ENCODE measurements at places on chromosomes 2 and 18. TPM values are rescaled to one million over a fixed set of nuclear protein-coding genes. Genes with fewer than 3 reads are reported as not detected.

MAP3K19 gene
- total RNA-seq = not detected

IL1RL1 gene
- total RNA-seq = not detected

HOXD9 gene
- not detected for total RNA-seq

EFR3B gene
- 8.8 TPM for total RNA-seq

DOK6 gene
- total RNA-seq = 0.50 TPM

GCG gene
- not detected for total RNA-seq

FBXO11 gene
- total RNA-seq = 54.6 TPM

GAL3ST2 gene
- not detected for total RNA-seq

CD207 gene
- total RNA-seq = not detected

RNF152 gene
- 2.2 TPM for total RNA-seq

HMSD gene
- total RNA-seq = 4.8 TPM

DNA sequence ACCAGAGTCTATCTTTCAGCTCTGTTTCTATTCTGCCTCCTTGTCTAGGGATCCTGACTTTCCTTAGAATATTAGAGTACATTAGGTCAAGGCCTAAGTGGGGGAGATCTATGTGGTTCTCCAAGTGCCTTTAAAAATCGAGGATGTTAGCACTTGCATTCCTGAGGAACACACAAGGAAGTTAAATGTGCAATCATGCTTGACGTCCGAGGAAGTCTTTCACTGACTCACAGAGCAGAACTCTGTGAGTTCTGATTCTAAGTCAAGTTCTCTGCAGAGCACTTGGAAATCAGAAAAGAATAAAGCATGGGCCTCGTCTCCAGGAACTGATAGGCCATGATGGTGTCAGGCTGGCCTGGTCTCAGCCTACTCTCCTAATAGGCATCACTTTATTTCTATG lies 17.2 kb downstream of the FHOD3 start:
- no peaks in the 10 kb centered on the region for H3K36me3 ChIP-seq
- no peak overlapping the region for H3K4me3 ChIP-seq
- DNase-seq = peak; percentile 22
- H3K4me1 ChIP-seq = 0 out of 2 replicates have a peak, but pooled peaks cover under 1% of the 10 kb centered on the region
- H3K27me3 ChIP-seq = no peaks in the 10 kb centered on the region

DNA sequence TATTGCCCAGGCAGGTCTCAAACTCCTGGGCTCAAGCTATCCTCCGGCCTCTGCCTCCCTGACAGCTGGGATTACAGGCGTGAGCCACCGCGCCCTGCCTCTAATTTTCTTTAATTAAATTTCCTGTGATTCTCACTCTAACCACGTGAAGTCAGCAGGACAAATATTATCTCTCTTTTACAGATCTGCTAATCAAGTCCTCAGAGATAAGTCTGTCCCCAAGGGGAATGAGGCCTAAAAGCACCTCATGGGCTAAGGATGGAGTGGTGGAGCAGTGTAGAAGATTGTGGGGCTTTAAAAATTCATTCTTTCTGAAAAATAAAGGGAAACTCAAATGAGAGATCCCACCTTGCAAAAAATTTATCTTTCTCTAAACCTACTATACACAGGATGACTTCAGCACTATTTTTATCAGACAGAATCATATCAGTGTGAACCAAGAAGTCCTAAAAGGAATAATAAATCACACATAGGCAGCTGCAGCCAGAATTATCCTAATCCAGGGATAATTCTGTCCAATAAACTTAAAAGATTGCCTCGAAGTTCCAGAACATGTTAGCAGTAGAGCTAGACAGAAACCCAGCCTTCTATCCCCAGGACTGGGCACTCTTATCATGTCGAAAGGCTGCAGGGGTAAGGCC lies 38.3 kb upstream of the BMPR2 start:
- H3K27ac ChIP-seq = no peak overlapping the region
- H3K4me3 ChIP-seq = no peak overlapping the region
- no peaks in the 10 kb centered on the region for H3K36me3 ChIP-seq

DNA sequence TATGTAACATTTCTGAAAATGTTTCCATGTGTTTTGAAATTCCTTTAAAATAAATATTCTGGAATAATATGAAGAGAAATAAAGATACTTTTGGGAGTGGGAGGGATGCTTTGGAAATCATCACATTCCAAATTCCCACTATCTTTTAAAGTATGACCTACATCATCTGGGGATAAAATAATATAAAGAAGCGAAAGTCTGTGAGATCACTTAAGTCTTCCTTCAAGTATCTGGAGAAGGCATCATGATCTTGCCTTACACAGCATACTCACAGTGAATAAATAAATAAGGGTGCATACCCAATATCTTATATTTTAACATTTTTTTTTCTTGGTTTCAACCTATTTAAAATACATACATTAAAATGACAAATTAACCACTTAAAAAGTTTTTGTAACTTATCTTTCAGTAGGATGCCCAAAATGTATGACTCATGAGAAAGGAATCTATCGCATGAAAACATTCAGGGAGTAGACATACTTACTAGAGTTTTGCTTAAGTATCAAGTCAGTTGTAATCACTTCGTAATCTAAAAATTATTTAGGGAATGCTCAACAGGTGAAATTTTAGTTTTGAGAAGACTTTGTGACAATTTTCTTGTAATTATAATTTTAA lies 248.3 kb upstream of the COL3A1 start:
- H3K27ac ChIP-seq = no peak overlapping the region
- DNase-seq = no peak
- H3K4me1 ChIP-seq = no peaks in the 10 kb centered on the region
- H3K36me3 ChIP-seq = no peaks in the 10 kb centered on the region

GRCh38 chr2:32969444-32970162 lies 22.9 kb downstream of the LTBP1 start:
- H3K27ac ChIP-seq = no peak overlapping the region
- DNase-seq = no peak
- H3K4me3 ChIP-seq = no peak overlapping the region

GRCh38 chr18:28469946-28470345 lies 293.0 kb upstream of the CDH2 start:
- no peaks in the 10 kb centered on the region for H3K27me3 ChIP-seq
- DNase-seq = no peak
- H3K4me1 ChIP-seq = no peaks in the 10 kb centered on the region
- no peak overlapping the region for H3K27ac ChIP-seq
- H3K4me3 ChIP-seq = no peak overlapping the region

DNA sequence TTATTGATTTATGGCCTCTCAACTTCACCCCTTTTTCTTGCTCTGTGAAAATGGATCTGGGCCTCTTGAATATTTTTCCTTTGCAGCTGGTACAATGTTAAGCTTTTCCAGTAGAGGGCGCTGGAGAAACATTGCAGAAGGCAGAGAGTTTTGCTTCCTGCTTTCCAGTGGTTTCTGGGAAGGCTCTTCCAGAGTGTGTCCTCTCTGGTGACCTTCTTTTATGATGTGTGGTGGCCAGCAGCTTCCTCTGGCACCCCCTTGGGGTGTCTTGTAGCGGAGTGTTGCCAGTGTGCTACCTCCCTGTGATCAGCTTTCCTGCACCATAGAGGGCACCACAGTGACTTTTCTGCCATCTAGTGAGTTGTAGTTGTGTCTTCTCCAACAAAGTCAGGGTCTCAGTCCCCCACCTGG lies 25.4 kb upstream of the MGAT5 start:
- DNase-seq = no peak
- H3K4me1 ChIP-seq = peaks cover 5% of the 10 kb centered on the region
- H3K27ac ChIP-seq = no peak overlapping the region
- H3K27me3 ChIP-seq = no peaks in the 10 kb centered on the region

GRCh38 chr2:34070196-34070595 lies 471.1 kb upstream of the FAM98A start:
- no peak overlapping the region for H3K27ac ChIP-seq
- H3K36me3 ChIP-seq = no peaks in the 10 kb centered on the region
- H3K4me1 ChIP-seq = no peaks in the 10 kb centered on the region
- H3K27me3 ChIP-seq = no peaks in the 10 kb centered on the region

GRCh38 chr2:174486563-174487107 lies at the start of gene GPR155:
TSS of gene GPR155 (minus strand) at chr2:174487029. CDS start at chr2:174481956, 5,073 bp downstream.
- 0 out of 2 replicates have a peak within 1 kb of the TSS, but pooled peaks have one; percentile 78 for H3K27ac ChIP-seq
- H3K4me1 ChIP-seq = no peaks in the 10 kb centered on the region
- H3K36me3 ChIP-seq = no peaks in the 10 kb centered on the region
- peaks cover 12% of the 10 kb centered on the region for H3K27me3 ChIP-seq

DNA sequence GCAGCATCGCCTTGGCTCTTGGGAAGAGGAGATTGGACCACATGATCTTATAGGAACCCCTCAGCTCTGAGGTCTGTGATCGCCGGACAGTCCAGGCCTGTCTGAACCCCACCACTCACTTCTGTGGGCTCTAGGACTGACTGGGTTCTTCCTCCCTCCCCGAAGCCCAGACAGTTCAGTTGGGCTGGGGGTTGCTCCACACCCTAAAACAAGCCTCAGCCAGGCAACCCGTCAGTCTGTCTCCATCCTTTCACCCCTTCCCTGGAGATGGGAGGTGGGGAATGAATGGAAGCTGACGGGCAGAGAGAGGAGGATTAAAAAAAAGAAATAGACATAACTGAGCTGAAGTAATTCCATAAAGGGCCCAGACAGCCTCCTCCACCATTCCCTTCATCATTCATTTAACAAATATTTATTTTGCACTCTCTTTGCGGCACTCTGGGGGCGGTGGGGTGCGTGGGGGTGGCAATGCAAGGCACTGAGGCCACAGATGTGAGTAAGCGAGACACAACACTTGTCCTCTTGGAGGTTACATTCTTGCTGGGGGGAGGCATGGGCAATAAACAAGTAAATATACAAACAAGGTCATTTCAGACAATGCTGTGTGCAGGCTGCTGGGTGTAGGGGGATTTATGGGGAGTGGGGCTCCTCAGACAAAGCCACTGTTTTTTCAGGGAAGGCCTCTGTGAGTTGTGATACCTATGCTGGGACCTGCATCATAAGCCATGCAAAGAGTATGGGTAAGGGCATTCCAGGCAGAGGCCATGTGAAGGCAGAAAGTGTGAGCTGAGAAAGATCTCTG lies 12.9 kb downstream of the WNT10A start:
- H3K4me1 ChIP-seq = peaks cover 49% of the 10 kb centered on the region
- no peak overlapping the region for H3K27ac ChIP-seq
- no peaks in the 10 kb centered on the region for H3K36me3 ChIP-seq
- no peak for DNase-seq
- H3K27me3 ChIP-seq = peaks cover 95% of the 10 kb centered on the region

DNA sequence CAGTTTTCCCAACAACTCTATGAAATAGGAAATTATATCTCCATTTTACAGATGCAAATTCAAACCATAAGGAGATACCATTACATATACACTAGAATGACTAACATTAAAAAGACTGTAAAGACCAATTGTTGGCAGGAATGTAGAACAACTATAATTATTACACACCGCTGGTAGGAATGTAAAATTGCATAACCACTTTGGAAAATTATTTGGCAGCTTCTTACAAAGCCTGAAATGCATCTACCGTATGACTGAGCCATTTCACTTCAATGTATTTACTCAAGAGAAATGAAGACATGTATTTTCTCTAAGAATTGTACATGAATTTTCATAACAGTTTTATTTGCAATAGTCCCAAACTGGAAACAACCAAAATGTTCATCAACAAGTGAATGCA lies 189.1 kb upstream of the BCL2L11 start:
- H3K4me3 ChIP-seq = no peak overlapping the region
- no peaks in the 10 kb centered on the region for H3K4me1 ChIP-seq
- no peak for DNase-seq
- H3K36me3 ChIP-seq = peaks cover 6% of the 10 kb centered on the region

- no peaks in the 10 kb centered on the region for H3K36me3 ChIP-seq
- H3K27ac ChIP-seq = no peak overlapping the region
These were observed 193.1 kb downstream of the SH3RF3 start for GRCh38 chr2:109322111-109322510.

GRCh38 chr2:233768076-233768475 lies 8.0 kb downstream of the UGT1A1 start:
- H3K4me3 ChIP-seq = no peak overlapping the region
- H3K27ac ChIP-seq = no peak overlapping the region
- H3K27me3 ChIP-seq = no peaks in the 10 kb centered on the region
- no peaks in the 10 kb centered on the region for H3K4me1 ChIP-seq
- H3K36me3 ChIP-seq = no peaks in the 10 kb centered on the region
- no peak for DNase-seq

DNA sequence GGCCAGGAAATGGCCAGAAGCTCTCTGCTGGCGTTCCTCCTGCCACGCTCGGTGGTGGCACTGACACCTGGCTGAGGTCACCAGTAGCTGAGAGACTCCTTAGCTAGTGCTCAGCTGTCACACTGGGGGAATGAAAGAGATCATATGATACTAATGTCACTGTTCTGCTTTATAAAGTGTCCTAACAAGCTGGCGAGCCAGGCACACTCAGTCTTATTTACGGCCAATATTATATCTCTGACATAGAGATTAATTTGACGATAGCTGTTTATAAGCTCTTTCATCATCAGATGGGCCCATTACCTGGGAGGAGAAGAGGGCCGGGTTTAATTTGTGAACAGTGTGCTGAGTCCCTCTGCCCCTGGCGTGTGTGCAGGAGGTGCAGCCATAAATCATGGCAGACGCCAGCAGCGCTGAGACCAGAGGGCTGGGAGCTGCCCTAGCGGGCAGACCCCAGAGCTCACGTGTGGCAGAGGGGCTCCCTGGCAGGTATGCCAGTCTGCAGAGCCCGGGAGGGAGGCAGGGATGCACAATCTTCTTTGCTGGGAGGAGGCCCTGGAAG lies 246.5 kb downstream of the HAUS1 start:
- no peak overlapping the region for H3K4me3 ChIP-seq
- H3K36me3 ChIP-seq = no peaks in the 10 kb centered on the region
- no peaks in the 10 kb centered on the region for H3K27me3 ChIP-seq
- no peak overlapping the region for H3K27ac ChIP-seq
- DNase-seq = no peak

GRCh38 chr2:237662671-237663093 lies 35.3 kb downstream of the LRRFIP1 start:
- H3K4me1 ChIP-seq = peaks cover 6% of the 10 kb centered on the region
- no peak overlapping the region for H3K4me3 ChIP-seq
- no peaks in the 10 kb centered on the region for H3K27me3 ChIP-seq
- no peak overlapping the region for H3K27ac ChIP-seq
- H3K36me3 ChIP-seq = no peaks in the 10 kb centered on the region

- no peak overlapping the region for H3K27ac ChIP-seq
- H3K4me3 ChIP-seq = no peak overlapping the region
These were observed 77.1 kb upstream of the CHRNA1 start for GRCh38 chr2:174841350-174841749.
